ENCODE measurements at places on chromosomes 6 and 20. TPM values are rescaled to one million over a fixed set of nuclear protein-coding genes. Genes with fewer than 3 reads are reported as not detected.
A peak's percentile ranks its signal among the peaks of the same experiment; 100 is the strongest.

DNA sequence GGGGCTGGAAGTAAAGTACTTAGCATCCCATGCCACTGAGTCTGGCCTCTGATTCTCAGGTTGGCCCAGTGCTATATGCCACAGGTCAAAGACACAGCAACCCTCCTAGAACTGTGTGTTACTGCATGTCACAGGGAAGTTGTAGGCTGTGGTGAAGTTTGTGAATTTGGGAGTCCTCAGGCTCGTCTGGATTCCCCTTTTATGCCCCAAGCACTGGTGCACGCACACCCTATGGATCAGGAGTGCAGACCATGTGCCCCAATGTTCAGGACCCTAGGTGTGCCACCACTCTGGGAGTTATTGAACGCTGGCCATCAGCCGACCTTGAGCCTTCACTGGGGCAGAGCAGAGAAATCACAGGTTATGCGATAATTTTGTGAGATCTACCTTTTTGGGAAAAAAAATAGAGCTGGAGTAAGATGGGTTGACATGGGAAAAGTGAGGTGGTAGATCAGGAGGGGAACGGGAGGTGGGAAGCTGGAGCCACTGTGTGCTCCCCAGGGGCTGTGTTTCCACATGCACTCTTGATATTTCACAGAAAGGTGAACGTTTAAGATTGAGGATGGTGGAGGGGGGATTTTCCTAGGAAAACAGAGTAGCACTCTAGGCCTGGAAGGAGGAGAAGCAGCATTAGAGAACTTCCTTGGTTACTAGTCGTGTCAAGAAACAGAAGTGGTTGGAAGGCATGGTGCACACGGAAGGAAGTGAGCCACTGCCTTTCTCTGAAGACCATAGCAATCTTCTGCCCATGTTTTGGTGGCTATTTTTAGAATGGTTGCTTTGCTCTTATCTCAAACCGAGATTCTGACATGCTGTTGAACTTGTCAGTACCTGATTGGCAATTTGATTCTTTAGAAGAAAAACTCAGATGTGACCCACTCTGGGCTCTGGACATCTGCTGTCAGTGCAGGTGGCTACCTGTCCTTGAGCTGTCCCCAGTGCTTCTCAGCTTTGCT lies 44.1 kb downstream of the DUSP22 start:
- DNase-seq = no peak

Gene CPNE5
- total RNA-seq = 0.40 TPM

Gene LTB
- total RNA-seq = 0.63 TPM

DNA sequence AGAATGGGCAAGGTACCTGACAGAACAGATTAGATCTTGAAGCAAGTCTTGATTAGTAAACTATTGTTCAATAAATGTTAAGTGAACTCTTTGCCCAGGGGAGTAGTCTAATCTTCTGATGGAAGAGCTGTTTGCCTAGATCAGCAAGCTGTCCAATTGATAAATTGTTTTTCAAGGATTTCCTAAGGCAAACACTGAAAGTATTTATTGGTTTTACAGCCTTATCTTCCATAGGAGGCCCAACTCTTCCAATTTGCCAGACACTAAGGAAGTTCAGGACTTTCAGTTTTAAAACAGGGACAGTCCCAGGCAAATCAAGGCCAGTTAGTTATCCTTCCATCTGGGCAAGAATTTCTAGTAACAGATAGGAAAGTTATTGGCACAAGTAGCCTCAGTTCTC lies 1.8 kb upstream of the C6orf163 start:
- DNase-seq = no peak

- DNase-seq = no peak
These were observed 60.0 kb downstream of the CD83 start for GRCh38 chr6:14177413-14178082.

- no peak for DNase-seq
These were observed 11.1 kb downstream of the MAP1LC3A start for GRCh38 chr20:34569598-34569997.

Gene MYCT1
- total RNA-seq = not detected

Gene OR2H2
- total RNA-seq = not detected

Gene PRSS16
- 32.3 TPM for total RNA-seq

Gene CRISP2
- total RNA-seq = not detected

- no peak for DNase-seq
These were observed 1190.5 kb upstream of the EYS start for GRCh38 chr6:66897576-66897975.

- no peak for DNase-seq
These were observed 733.7 kb upstream of the CITED2 start for GRCh38 chr6:140108167-140108566.

DNA sequence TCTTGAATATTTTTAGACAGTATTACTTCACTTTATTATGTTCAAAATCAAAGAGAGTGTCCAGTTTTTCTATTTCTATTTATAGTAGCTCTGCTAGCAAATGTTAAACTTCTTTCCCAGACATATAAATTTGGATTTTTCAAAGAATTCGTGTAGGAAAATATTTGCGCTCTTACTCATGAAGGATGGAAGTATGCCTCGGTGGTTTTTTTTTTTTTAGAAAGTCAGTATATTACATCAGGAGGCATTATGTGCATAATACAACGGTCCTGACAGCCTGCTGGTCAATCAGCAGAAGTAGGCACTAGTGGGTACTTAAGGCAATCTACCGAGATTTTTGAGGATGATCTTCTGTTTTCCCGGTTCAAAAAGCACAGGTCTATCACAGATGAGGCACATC lies 249.3 kb downstream of the TBX18 start:
- DNase-seq = no peak

GRCh38 chr6:100998111-100998510 lies 117.0 kb upstream of the ASCC3 start:
- DNase-seq = no peak

Gene HRH3
- not detected for total RNA-seq

Gene FAM217A
- not detected for total RNA-seq

Gene HLA-DRB5
- total RNA-seq = not detected

- no peak for DNase-seq
These were observed 25.0 kb upstream of the CDKAL1 start for GRCh38 chr6:20509212-20509611.

Gene HTR1B
- not detected for total RNA-seq

DNA sequence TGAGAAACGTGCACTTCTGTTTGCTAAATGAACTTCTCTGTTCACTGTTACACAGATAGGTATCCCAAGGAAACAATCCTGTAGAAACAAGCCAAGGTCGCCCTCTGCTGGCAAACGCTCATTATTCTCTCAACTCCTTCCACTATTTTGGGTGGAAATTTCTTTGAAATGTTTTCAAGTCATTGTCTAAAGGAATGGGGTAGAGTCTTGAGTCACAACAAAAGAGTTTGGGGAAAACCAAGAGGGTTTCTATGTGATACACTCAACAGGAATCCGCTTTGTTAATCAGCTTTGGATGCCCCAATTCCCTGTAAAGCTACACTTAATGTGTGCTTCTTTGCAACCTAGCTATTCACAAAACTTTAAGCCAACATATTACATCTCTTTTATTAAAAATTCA lies 4.6 kb upstream of the RAE1 start:
- peak; percentile 70 for DNase-seq

Gene NTSR1
- total RNA-seq = 0.98 TPM

GRCh38 chr20:58523971-58524315 lies 8.7 kb upstream of the APCDD1L start:
- no peak for DNase-seq

- DNase-seq = no peak
These were observed 38.6 kb upstream of the VSTM2L start for GRCh38 chr20:37864298-37864697.

Gene PNPLA1
- not detected for total RNA-seq

DNA sequence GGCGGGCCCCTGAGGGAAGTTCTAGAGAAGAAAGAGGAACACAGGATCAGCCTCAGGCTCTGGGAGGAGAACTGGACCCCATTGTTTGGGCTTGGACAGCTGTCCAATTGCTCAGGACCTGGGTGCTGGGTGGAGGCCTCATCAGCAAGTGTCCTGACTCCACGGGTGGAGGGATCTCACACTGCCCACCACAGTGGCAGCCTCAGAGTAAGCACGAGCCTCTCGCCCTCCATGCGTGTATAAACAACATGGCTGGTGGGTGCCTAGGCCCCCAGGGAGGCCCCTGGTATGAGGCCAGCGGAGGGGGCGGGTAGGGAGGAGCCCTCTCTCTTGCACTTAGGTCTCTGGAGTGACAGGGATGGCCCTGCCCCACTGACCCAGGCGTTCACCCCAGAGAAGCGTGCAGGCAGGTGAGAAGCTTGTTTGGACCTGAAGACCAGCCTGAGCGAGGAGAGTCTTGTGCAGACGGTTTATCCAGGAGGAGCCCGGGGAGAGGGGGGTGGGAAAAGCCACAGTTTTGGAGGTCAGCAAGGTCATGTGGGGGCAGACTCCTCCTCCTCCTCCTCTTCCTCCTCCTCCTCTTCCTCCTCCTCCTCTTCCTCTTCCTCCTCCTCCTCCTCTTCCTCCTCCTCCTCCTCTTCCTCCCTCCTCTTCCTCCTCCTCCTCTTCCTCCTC lies 41.9 kb upstream of the BHLHE23 start:
- no peak for DNase-seq

- DNase-seq = no peak
These were observed 33.4 kb downstream of the PREX1 start for GRCh38 chr20:48794360-48794759.

DNA sequence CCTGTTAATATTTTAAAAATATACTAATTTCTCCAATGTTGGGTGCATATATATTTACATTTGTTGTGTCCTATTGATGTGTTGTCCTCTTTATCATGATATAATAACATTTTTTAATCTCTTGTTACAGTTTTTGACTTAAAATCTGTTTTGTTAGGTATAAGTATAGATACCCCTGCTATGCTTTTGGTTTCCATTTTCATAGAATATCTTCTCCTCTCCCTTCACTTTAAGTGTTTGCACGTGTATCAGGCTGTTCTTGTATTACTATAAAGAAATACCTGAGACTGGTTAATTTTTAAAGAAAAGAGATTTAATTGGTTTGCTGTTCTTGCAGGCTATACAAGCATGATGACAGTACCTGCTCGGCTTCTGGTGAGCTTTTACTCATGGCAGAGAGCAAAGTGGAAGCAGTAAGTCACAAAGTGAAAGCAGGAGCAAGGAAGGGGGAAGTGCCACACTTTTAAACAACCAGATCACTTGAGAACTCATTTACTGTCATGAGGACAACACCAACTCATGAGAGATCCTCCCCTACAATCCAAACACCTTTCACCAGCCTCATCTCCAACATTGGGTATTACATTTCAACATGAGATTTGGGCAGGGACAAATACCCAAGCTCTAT lies 340.5 kb upstream of the SYNCRIP start:
- no peak for DNase-seq

Gene PNLDC1
- total RNA-seq = 0.20 TPM

Gene MEP1A
- total RNA-seq = not detected

Gene CMTR1
- 37.0 TPM for total RNA-seq

DNA sequence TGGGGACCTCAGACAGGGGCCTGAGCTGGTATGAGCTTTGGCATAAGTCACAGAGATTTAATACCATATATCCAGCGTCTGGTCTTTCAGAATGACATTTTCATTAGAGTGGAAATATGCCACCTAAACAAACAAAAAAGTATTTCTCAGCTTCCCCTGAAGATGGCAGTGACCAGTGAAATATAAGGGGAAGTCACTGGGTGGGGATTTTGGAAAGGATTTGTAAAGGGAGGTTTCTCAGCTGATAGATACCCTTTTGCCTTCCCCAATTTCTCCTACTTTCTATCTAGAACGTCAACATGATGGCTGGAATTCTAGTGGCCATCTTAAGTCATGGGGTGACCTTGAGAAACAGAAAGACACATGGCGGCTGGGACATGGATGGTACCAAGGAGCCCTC lies 137.7 kb upstream of the LRFN2 start:
- no peak for DNase-seq

Gene LAMA2
- total RNA-seq = 2.3 TPM

- DNase-seq = no peak
These were observed 182.3 kb downstream of the SASH1 start for GRCh38 chr6:148524976-148525375.

Gene RTF2
- total RNA-seq = 108 TPM

GRCh38 chr6:71015392-71015791 lies 58.5 kb upstream of the B3GAT2 start:
- DNase-seq = no peak

DNA sequence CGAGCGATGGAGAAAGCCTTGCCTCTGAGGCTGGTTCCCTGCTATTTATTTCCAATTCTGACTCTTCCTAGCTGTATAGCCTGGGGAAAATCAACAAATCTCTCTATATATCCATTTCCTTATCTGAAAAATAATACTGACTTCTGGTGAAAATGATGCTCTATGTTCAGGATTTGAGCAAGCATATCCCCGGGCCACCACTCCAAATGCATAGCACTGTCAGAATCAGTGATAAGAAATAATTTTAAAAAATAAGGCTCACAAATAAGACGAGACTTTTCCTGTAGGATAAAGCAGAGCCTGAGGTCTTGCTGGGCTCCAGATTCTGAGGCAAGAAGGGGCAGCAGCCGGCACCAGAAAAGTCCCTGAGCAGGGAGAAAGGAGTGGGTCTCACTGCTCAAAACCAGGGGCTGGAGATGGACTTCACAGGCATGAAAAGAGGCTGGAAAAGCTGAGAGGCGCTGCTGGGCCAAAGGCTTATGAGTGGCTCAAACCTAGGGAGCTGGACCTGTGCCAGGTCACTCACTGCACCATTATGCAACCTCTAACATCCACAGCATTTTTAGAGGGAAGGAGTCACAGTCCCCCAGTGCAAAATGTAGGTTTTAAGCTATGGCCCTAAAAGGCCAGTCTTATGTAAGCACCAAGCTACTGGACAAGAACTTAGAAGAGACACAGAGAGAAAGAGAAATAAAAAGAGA lies 48.1 kb upstream of the SLC17A4 start:
- no peak for DNase-seq

GRCh38 chr20:37643400-37643799 lies 50.4 kb upstream of the CTNNBL1 start:
- no peak for DNase-seq
